Daoy (cell line): ENCODE measurements at places on chromosomes 1 and 21. TPM values are rescaled to one million over a fixed set of nuclear protein-coding genes. Genes with fewer than 3 reads are reported as not detected.

SCYL3 gene
- total RNA-seq = 7.3 and 7.4 TPM in 2 replicates

PLD5 gene
- total RNA-seq = 0.11 TPM in 1 of 2 replicates, not detected in the other

LHX8 gene
- 0.46 TPM in 1 of 2 replicates, not detected in the other for total RNA-seq

TRIM67 gene
- 0.17 TPM in 1 of 2 replicates, not detected in the other for total RNA-seq

SPRR2B gene
- not detected in 2 replicates for total RNA-seq

MFSD2A gene
- 12.7 and 12.8 TPM in 2 replicates for total RNA-seq

FOXD2 gene
- total RNA-seq = 0.57 and 2.4 TPM in 2 replicates

- no peak for DNase-seq
Observed at GRCh38 chr1:9602794-9603167, 14.1 kb downstream of the TMEM201 start.

- no peak for DNase-seq
Observed at GRCh38 chr1:10814312-10814711, 17.9 kb upstream of the CASZ1 start.

- no peak for DNase-seq
Observed at GRCh38 chr1:205188098-205188497, 23.4 kb downstream of the DSTYK start.

GRCh38 chr1:15508700-15509487, 15.1 kb downstream of the CASP9 start:
- DNase-seq = no peak

DNA sequence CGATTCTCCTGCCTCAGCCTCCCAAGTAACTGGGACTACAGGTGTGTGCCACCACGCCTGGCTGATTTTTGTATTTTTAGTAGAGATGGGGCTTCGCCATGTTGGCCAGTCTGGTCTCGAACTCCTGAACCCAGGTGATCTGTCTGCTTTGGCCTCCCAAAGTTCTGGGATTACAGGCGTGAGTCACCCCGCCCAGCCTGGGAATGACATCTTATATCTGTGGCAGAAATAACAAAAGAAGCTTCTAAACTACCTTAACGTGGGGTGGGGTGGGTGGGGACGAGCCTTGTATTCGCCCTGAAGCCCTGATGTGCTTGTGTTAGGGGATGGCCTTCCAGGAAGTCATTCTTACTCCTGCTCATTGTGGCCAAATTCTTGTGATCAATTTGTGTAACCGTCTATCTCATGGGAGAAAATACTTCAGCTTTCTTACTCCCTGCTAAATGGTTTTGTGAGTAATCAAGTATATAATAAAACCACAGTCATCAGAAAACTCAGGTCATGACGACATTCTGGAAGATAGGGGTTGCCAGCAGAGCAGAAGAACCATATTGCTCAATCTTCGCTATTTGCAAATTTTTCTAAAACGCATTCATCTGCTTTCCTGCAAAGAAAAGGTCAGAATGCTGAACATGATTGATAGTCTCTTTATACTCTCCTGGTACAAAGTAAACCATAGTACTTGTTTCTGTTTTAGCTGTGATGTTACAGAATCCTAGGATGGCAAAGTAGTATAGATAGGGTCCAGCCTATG, 63.2 kb downstream of the DIRAS3 start:
- peak; percentile 61 for DNase-seq

DNA sequence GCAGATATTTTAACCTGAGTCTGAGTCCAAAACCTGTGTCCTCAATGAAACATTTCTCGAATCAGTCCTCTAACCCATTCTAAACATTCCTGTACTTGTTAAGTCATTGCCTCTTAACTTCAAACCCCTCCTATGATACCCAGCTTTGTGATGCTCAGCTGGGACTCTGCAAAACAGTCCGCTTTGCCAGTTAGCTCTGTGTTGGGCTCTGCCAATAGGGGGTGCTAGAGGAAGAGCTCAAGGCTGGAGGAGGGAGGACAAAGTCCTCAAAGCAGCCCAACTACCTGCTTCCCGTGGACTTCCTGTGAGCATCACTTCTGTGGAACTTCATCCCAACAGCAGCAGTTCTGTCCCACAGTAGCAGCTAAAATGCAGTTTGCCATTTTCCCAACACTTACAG, 38.1 kb upstream of the SYT14 start:
- peak; percentile 55 for DNase-seq

DNA sequence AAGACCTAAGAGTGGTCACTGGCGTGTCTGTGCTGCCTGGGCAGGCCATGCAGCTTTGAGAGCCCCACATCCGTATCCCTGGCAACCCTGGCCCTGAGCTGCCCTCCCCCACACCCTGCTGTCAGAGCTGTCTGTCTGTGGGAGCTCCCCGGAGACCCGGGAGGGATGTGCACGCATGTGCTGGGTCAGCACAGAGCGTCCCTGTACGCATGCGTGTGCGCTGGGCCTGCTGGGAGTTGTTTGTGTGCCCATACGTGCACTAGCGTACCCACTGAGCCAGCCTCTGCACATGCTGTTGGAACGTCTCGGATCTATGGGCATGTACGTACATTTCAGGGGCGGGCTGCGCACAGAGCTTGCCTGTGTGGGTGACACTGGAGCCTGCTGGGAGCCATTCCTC, 89.3 kb downstream of the EPHB2 start:
- no peak for DNase-seq

DNA sequence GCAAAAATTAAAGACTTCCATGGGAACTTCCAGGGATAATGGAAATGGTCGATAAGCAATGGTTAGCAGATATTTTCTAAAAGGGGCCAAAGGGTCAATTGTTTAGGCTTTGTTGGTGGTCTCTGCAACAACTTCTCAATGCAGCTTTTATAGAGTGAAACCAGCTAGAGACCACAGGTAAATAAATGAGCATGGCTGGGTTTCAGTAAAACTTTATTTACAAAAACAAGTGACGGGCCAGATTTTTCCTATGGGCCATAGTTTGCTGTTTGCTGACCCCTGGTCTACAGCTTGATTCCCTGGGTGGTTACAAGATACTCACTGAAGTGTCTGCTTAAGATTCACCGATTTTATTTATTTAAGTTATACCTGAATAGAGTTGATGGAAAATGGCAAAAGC, 22.6 kb upstream of the PRDM15 start:
- DNase-seq = no peak

DNA sequence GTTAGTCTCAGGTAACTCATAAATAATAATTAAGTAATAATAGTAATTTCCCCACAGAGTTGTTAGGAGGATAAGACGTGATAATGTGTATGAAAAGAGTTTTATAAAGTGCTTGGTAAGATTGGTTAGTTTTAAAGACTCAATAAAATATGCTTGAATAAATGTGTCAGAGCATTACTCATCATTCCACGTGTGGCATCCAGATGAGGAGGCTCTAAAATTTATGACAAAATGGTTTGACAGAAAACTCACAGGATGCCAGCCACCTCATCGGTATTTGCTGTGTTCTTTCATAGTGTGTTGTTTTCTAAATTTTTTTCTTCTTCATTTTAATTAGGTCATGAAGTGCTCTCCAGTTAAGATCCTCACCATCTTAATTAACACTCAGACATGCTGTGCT, 19.1 kb upstream of the SPAG17 start:
- DNase-seq = no peak

DNA sequence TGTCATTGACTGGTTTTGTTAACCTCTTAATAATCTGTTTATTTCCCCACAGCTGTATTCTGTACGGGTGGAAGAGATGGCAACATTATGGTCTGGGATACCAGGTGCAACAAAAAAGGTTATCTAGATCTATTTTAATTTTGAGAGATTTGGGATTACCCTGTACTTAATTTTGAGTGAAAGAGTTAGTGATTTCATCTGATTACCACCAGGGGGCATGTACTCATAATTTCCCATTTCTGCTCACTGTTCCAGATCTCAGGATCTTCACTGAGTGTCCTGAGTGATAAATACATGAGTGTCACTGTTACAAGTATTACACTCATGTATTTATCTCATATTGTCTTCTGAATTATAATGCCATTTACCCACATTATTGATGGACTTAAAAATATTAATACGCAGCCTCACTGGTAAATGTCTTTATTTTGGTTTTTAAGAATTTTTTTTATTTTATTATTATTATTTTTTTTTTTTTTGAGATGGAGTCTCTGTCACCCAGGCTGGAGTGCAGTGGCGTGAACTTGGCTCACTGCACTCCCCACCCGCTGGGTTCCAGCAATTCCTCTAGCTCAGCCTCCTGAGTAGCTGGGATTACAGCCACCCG, 27.4 kb downstream of the DTL start:
- DNase-seq = peak; percentile 6

DNA sequence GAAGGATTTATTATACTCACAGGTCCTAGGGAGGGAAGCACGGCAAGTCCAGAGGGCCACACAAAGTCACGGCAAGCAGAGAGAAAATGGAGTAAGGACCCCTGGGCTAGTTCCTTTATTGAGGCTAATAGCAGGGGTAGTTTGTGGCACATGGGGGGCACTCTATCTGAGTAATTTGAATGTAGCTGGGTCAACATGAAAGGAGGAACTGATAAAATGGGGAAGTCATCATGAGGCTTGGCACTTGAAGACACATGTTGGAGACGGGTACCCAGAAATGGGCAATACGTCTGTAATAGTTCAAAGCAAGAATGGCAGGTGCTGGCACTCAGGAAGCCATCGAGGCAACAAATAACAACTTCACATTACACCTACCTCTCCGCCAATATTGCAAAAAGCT, 1136.4 kb downstream of the MRPL39 start:
- no peak for DNase-seq

GRCh38 chr1:154493276-154493675, 8.7 kb upstream of the TDRD10 start:
- no peak for DNase-seq

- DNase-seq = no peak
Observed at GRCh38 chr1:110734133-110734680, 59.5 kb upstream of the KCNA3 start.

DNA sequence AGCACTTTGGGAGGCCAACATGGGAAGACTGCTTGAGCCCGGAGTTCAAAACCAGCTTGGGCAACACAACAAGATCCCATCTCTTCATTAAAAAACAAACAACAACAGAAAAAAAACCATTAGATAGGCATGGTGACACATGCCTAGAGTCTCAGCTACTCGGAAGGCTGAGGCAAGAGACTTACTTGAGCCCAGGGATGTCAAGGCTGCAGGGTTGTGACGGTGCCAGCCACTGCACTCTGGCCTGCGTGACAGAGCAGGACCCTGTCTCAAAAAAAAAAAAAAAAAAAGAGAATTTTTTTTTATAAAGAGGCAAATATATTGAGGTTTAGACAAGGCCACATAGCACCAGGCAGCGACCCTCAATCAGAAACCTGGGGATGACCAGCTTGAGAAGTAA, 62.7 kb downstream of the HSF2BP start:
- no peak for DNase-seq

DNA sequence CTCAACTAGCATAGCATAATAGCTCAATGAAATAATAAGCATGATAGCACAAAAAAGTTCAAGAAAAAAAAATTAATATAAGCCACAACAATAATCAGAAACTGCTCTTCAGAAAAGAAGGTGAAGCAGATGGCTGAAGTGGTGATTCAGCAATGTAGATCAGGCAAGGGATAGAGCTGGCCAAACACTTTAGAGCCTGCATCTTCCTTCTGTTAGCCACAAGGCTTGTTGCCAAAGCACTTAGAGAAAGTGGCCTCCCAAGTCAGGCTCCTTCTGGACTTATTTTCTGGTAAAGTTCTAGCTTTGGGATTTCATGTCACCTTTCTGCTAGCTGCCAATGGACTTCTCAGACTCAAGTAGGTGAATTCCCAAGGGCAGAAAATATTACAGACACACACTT, 60.3 kb upstream of the C1orf87 start:
- peak; percentile 53 for DNase-seq

- DNase-seq = peak; percentile 68
Observed at GRCh38 chr1:41482001-41482765, 2.3 kb downstream of the EDN2 start.

DNA sequence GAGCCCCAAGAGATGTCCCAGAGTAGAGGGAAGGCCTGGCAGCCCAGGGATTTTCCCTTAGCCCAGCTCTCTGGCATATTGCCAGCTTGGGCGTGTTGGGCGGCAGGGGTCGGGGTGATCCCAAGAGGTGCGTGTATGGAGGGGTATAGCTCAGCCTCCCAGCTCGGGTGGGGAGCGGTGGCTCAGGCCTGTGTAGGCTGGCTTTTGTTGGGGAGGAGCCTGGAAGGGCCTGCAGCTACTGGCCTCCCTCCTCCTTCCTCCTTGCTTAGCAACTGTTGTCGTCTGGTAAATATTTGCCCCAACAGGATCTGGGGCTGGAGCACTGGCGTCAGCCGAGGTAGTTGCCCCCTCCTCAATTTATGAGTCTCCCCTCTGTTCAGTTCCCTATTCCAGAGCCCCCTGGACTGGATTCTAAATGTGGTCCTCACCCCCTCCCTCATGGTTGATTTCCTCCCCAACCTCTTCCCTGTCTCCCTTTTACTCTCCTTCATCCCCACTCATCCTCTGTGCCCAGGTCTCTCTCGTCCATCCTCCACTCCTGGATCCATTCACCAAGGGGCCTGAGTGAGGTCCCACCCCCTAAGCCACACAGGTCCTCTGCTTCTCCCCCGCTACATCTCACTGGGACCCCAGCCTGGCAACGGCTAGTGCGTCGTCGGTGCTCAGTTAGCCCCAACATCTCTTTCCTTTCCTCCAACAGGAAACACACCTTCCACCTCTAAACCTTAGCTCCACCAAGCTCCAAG, 10.3 kb upstream of the LMNA start:
- DNase-seq = peak; percentile 89

GRCh38 chr1:180503280-180503862, 994 bp upstream of the ACBD6 start:
- peak; percentile 23 for DNase-seq

DNA sequence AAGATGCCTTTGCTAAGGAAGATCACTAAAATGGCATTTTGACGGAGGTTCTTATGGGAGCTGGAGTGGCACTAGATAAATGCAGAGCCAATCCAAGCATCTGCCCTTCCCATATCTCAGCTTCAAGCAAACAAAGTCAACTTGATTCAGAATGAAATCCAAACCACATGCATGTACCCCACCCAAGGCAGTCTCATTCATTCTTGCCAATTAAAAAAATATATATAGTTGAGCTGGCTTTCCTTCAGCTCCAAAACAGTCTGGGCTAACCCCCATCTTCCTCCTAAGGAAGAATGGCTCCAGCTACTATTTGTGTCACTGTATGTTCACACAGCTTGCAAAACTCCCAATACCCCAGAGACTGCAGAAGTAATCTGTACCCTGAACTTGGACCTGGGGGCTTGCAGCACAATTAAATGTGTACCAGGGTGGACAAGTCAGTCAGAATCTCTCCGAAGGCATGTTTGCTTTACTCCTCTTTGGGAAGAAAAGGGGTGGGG, 35.4 kb downstream of the GPR3 start:
- DNase-seq = no peak

DNA sequence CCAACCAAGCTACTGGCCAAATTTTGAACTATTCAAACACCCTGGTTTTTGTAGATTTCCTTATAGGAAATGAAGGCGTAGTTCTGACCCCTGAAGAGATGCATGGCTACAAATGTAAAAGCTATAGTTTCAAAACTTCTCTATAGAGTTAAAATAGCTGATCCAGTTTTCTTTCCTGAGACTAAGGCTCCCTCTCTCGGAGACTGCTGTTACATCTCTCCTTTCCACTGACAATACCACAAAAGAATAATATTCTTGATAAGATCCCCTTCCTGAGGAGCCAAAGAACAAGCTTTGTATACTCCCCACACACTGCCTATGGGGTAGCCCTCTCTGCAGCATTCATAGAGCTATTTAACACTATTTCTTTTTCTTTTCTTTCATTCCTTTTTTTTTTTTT, 6.7 kb upstream of the CFAP126 start:
- no peak for DNase-seq

GRCh38 chr1:58986996-58987767, 203.3 kb upstream of the JUN start:
- DNase-seq = no peak

GRCh38 chr1:234397732-234398131, 24.5 kb downstream of the COA6 start:
- DNase-seq = no peak

- DNase-seq = peak; percentile 23
Observed at GRCh38 chr1:55506740-55507577, 291.8 kb upstream of the USP24 start.

- peak; percentile 84 for DNase-seq
Observed at GRCh38 chr1:6127587-6128163, 52.4 kb downstream of the CHD5 start.
